ENCODE measurements at places on chromosomes 5 and 9.

GRCh38 chr5:53249529-53250200 is 140.1 kb upstream of the MOCS2 start:
- no peak for DNase-seq

DNA sequence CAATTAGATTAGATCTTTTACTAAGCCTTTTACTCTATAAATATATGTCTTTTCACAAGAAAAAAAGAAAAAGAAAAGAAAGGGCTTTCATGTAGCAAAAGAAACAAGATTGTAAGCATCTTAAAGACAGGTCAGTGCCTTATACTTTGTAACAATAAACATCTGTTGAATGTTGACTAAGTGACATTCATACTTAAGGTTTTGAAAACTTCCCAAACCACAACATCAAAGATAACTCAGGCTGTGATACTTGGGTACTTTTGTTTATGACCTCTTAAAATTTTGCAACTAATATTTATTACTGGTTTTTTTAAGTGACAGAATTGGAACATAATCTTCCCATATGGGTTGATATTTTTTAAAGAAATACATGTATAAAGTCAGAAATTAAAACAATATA is 7.4 kb downstream of the GRAMD2B start:
- DNase-seq = no peak

DNA sequence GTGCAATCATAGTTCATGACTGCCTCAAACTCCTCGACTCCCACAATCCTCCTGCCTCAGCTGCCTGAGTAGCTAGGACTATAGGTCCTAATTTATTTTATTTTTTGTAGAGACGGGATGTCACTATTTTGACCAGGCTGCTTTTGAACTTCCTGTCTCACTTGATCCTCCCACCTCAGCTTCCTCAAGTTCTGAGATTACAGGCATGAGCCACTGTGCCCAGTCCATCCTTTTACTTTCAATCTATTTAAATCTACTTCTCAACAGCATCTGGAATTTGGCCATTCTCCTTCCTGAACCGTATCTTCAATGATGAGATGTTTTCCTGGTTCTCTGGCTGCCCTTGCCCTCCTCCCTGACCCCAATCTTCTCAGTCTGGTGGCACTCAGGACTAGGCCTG is 12.2 kb upstream of the GRIN1 start:
- no peak for DNase-seq

- no peak for DNase-seq
Measured at GRCh38 chr5:172008111-172008455, 1.6 kb upstream of the FBXW11 start.

DNA sequence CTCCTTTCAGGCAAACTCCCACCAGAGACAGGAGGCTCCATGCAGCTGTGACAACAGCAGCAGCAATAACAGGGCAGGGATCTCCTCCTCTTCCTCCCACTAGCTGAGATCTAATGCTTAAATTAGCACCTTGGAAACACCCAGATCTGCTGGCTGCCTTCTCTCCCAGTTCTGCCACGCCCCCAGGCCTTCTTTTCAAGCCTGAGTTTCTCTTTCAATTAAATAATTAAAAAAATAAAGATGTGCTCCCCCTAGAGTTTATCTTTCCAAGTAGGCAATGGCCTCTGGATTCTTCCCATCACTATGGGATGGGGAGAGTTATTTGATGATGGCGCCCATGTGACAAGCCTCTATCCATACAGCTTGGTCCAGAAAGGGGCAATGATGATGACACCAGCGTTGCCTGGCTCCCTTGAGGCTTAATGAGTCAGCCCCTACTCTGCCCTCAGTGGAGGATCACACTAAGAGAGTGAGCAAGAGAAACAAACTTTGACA is 3.8 kb downstream of the FAM219A start:
- no peak for DNase-seq

DNA sequence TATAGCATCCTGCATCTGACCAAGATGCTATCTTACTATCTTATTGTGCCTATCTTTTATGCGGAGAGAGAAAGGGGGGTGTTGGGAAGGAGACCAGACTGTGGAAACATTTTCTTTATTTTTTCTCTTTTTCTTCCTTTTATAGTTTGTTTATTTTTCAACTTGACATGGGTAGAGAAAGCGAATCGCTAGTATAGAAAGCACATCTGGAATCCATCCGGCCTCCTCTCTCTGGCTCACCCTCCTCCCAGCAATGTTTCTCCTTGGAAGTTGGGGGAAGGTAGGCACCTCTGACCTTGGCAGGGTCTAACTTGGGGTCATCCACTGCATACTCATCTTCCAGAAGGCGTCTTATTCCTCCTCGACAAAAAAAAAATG is 3.9 kb downstream of the S1PR3 start:
- no peak for DNase-seq

DNA sequence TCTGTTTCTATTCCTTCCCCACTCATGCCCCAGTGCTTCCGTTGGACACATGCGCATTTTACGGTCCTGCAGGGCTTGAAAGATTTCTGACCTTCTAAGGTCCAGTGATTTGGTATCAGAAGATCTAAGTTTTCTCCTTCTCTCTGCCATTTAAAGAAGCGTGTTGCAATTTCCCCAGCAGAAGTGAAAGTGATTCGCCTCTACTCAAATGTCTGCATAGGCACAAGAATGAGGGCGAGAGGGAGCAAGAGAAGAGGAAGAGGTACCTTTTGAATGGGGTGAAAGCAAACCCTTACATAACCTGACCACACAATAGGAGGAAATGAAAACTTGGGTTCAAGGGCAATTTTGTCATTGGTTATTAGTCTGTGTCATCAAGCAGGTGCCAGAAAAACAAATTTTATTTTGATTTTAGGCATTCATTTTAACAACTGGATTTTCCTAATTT is 31.7 kb upstream of the NR3C1 start:
- no peak for DNase-seq

GRCh38 chr5:109278141-109278540 is 131.6 kb downstream of the PJA2 start:
- DNase-seq = no peak

GRCh38 chr9:13983607-13984006 is 330.3 kb downstream of the NFIB start:
- no peak for DNase-seq

GRCh38 chr5:84535281-84535680 is 150.6 kb upstream of the EDIL3 start:
- no peak for DNase-seq

GRCh38 chr5:170267431-170268152 is 30.0 kb downstream of the LCP2 start:
- peak; percentile 23 for DNase-seq

DNA sequence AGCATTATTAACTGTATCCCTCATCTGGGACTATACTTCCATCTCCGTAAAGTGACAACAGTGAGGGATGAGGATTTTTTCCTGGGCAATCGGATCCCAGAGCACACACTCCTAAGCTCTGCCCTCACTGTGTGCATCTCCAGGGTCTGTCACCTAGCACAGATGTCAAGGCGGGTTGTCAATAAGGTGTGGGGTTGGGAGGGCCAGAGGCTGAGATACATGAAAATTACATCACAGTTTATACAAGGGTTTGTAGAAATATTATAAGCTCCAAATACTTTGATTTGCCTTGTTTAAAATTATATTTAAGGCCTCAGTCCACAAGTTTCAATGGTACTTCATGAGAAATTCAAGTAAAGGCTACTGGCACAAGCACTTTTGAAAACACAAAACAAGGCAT is 4.5 kb downstream of the ADAMTS12 start:
- no peak for DNase-seq

- no peak for DNase-seq
Measured at GRCh38 chr5:176162198-176162597, 76.0 kb upstream of the SIMC1 start.

Data from C1 segment of cervical spinal cord (tissue), 14 donors.